AG04450 (cell line): ENCODE measurements at places on chromosomes 1 and 21.

- DNase-seq = no peak
Measured at GRCh38 chr1:181554465-181554864, 71.1 kb downstream of the CACNA1E start.

DNA sequence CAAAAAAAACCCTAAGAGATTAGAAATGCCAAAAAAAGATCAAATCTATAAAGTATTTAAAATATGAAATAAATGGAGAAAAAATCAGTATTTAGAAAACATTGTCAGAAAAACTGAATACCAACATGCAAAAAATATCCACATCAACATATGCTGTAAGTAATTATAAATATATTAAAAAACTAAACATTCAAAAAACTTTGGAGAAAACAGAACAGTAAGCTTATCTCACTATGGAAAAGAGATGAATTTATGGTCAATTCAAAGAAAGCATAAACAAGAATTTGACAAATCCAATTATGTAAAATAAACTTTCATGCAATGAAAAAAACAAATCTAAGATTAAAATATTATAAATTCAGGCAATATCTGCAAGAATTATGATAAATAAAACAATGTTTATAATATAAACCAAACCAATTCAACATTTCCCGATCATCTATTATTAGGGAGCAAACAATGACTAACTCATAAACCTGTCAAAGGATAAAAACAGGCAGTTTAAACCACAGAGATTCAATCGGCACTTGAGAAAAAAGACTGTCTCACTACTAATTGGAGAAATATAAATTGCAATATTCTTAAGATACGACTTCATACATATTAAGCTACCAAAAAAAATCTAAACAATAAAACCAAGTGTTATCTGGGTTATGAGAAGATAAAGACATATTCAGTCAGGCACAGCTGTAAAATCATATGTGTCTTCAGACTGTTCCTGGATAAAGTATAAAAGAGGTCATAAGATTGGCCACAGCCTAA is 21.8 kb downstream of the EYA3 start:
- DNase-seq = no peak

- DNase-seq = no peak
Measured at GRCh38 chr1:50750021-50750619, 209.9 kb downstream of the FAF1 start.

DNA sequence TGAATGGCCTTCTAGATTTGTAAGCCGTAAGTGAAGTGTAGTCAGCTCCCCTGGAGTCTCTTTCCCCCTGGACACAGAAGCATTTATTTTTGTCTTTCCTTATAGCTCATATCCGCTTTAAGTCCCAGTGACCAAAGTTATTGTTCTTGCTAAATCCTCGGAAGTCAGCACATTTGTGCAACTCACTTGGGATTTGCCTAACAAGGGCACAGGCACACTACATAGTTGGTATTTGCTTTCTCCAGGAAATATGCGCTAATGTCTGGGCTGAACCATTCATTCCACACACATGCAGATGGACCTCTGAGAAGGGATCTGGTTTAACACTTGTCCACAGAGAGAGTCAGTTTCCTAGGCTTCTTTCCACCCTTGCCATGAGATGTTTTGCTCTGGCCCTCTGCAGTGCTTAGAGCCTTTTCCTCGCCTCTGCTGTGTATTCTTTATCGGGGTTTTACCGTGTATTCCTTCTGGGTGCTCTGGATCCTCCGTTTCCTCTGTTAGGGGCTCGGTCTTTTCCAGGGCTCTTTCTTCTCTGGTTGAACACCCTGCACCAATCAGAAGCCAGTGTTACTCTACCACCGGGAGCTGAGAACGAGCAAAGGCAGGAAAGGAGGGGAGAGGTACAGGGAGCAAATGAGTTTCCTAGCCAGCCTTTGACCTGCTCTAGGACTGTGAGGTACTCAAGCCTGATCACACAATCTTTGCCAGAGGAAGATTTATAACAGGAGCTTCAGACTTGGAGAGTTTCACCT is 72.4 kb downstream of the ABCA4 start:
- no peak for DNase-seq

GRCh38 chr1:176193023-176193422 is 14.1 kb downstream of the COP1 start:
- DNase-seq = no peak

DNA sequence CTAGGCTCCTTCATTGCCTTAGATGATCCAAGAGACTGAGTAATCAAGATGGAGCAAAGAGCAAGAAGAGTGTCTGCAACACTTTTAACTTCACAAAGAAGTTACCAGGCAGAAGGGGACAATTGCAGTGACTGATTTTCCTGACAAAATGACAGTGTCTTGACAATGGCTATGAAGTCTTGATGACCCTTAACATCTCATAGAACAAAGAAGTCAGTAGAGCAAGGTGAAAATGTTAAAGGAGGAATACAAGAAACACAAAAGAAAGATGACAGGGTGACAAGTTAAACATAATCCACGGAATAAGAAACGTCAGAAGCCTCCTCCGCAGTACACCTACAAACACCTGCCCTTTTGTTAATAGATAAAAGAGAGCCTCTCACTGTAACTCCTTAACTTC is 15.1 kb upstream of the VCAM1 start:
- DNase-seq = no peak

GRCh38 chr21:39616211-39616772 is 3.6 kb downstream of the B3GALT5 start:
- no peak for DNase-seq

DNA sequence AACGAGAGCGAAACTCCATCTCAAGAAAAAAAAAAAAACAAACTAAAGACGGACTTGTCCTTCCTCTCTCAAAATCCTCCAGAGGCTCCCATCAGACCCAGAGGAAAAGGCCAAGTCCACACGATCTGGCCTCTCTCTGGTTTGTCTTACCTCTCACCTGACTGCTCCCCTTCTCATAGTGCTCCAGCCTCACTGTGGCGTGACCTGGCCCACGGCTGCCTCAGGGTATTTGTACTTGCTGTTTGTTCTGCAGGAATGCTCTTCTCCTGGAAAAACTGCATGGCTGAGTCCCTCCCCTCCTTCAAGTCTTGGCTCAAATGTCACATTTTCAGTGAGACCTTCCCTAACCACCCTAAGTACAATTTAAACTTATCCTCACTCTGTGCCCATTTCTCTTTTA is 8.0 kb upstream of the BRWD1 start:
- DNase-seq = no peak

- DNase-seq = no peak
Measured at GRCh38 chr1:61403679-61404596, 321.0 kb downstream of the TM2D1 start.

- no peak for DNase-seq
Measured at GRCh38 chr21:44724196-44724595, 12.8 kb upstream of the TSPEAR start.

- DNase-seq = no peak
Measured at GRCh38 chr1:193308438-193308837, 122.0 kb upstream of the B3GALT2 start.

DNA sequence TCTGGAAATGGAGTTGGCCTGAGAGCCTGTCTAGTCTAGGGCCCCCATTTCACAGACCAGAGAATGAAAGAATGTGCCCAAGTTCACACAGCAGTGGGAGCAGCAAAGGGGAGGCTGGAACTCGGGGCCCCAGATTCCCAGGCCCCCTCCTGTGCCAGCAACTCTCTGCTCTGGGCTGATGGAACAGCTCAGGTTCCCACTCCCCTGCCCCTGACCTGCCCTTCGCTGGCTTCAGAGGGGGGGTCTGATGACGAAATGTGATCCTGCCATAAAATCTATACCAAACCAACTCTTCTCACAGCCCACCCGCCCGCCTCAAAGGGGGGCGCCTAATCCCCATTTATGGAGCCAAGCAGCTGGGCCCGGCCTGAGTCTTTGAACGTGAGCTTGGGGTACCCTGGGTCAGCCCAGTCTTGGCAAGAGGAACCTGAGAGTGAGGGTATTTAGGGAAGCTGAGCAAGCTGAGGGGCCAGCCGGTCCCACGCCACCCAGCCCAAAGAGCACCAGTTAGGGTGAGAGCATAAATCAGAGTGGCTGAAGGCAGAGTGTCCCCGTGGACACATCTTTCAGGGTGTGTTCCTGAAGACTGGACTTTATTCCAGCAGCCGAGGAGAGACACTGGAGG is 65.0 kb downstream of the FOXD2 start:
- no peak for DNase-seq
